ENCODE measurements at places on chromosomes 12 and 14. TPM values are rescaled to one million over a fixed set of nuclear protein-coding genes. Genes with fewer than 3 reads are reported as not detected.

CHST11 gene
- total RNA-seq: 15.5 TPM

FOXG1 gene
- total RNA-seq: 0.29 TPM

PTPRO gene
- 2.0 TPM for total RNA-seq

NKX2-8 gene
- total RNA-seq: not detected

FOXA1 gene
- 0.20 TPM for total RNA-seq

SMOC1 gene
- 2.4 TPM for total RNA-seq

OR6S1 gene
- total RNA-seq: not detected

DNA sequence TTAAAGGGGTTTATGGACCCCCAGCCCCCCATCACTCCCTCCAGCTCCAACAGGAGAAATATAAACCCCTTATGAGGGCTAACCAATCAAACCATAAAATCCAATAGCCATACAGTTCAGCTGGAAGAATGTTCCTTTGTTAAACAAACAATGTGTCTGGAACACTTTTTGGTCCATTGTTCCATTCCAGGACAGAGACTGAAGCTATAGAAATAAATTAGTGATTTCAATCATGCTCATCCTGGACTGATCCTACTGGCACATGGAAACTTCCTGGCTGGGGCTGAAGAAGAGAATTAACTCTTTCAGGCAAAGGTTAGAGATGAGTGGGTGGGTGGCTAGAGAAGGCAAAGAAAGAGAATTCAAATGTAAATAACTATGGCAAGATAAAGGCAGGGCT, 63.4 kb downstream of the ANO2 start:
- no peak for DNase-seq
- H3K4me3 ChIP-seq: no peak overlapping the region
- no peak overlapping the region for H3K27ac ChIP-seq
- no peaks in the 10 kb centered on the region for H3K4me1 ChIP-seq
- H3K27me3 ChIP-seq: no peaks in the 10 kb centered on the region

- H3K36me3 ChIP-seq: no peaks in the 10 kb centered on the region
- peaks cover 9% of the 10 kb centered on the region for H3K4me1 ChIP-seq
- no peak for DNase-seq
Observed at GRCh38 chr14:99729991-99730875, 46.1 kb downstream of the CYP46A1 start.

GRCh38 chr14:102822311-102822863, 45.1 kb downstream of the TRAF3 start:
- no peak for DNase-seq
- no peak overlapping the region for H3K4me3 ChIP-seq
- H3K27me3 ChIP-seq: no peaks in the 10 kb centered on the region
- no peaks in the 10 kb centered on the region for H3K36me3 ChIP-seq
- peaks cover 10% of the 10 kb centered on the region for H3K4me1 ChIP-seq

DNA sequence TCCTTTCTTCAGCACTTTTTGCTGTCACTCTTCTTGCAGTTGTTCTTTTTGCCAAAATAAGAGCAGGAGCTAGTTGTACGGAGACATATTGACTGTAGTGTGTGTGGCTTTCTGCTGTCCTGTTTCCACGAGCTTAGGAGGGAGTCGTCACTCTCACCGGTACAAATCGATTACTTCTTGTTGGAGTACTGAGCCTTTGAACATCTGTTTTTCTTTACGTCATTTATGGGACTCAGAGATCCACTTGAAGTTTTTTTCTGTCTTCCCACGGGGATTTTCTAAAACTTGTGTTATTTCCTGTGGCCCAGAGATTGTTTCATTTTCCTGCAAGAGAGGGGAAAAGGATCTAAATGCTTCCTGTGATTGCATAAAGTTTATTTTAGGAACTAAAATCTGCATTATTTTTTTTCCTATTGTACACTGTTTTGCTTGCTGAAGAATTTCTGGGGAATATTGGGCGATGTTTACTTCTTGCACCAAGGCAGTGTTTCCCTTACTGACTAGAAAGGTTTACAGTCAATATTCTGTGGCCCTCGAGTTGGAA, 199.8 kb upstream of the ARHGAP5 start:
- H3K4me3 ChIP-seq: no peak overlapping the region
- H3K27me3 ChIP-seq: no peaks in the 10 kb centered on the region
- H3K4me1 ChIP-seq: no peaks in the 10 kb centered on the region
- H3K36me3 ChIP-seq: no peaks in the 10 kb centered on the region

GRCh38 chr14:96783043-96783914, 13.9 kb upstream of the VRK1 start:
- H3K4me3 ChIP-seq: no peak overlapping the region
- H3K4me1 ChIP-seq: no peaks in the 10 kb centered on the region
- H3K27me3 ChIP-seq: no peaks in the 10 kb centered on the region

DNA sequence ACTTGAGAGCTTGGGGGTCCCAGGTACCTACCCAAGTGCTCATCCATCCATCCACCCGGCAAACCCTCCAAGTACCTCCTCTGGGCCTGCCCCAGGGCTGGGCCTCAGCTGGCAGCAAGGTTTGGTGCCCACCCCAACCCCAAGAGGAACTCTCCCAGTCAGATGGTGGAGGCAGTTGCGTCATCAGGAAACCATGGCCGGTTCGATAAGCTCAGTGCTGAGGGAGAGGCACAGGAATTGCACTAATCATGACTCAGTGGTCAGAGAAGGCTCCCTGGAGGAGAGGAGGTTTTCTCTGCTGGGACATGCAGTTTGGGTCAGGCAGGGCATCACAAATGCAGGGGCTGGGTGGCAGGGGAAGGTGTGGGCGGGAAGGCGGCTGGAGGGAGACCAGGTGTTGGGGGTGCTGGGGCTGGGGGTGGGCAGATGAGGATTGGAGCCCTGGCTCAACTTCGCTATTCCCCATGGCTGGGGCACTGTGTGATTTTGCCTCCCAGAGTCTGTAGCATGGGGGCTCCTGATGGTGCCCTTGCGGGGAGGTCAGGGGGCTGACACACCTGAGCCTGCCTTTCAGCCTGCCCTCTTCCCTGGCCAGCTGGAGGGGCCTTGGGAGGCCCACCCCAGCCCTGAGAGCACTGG, 32.2 kb downstream of the SH2B3 start:
- DNase-seq: no peak
- H3K27ac ChIP-seq: no peak overlapping the region
- no peaks in the 10 kb centered on the region for H3K27me3 ChIP-seq
- no peaks in the 10 kb centered on the region for H3K36me3 ChIP-seq
- H3K4me1 ChIP-seq: peaks cover 39% of the 10 kb centered on the region

GRCh38 chr12:105587237-105587636, 256.7 kb downstream of the C12orf75 start:
- H3K27ac ChIP-seq: no peak overlapping the region
- no peak overlapping the region for H3K4me3 ChIP-seq
- H3K36me3 ChIP-seq: no peaks in the 10 kb centered on the region
- no peaks in the 10 kb centered on the region for H3K4me1 ChIP-seq
- no peak for DNase-seq
- no peaks in the 10 kb centered on the region for H3K27me3 ChIP-seq

GRCh38 chr12:4809449-4810218, 89.4 kb downstream of the GALNT8 start:
- no peak overlapping the region for H3K27ac ChIP-seq
- no peak for DNase-seq
- peaks cover 18% of the 10 kb centered on the region for H3K27me3 ChIP-seq
- no peaks in the 10 kb centered on the region for H3K36me3 ChIP-seq

- H3K36me3 ChIP-seq: no peaks in the 10 kb centered on the region
- no peak overlapping the region for H3K4me3 ChIP-seq
- DNase-seq: no peak
- H3K4me1 ChIP-seq: no peaks in the 10 kb centered on the region
- H3K27ac ChIP-seq: no peak overlapping the region
Observed at GRCh38 chr14:22304326-22304725, 284.7 kb downstream of the DAD1 start.

DNA sequence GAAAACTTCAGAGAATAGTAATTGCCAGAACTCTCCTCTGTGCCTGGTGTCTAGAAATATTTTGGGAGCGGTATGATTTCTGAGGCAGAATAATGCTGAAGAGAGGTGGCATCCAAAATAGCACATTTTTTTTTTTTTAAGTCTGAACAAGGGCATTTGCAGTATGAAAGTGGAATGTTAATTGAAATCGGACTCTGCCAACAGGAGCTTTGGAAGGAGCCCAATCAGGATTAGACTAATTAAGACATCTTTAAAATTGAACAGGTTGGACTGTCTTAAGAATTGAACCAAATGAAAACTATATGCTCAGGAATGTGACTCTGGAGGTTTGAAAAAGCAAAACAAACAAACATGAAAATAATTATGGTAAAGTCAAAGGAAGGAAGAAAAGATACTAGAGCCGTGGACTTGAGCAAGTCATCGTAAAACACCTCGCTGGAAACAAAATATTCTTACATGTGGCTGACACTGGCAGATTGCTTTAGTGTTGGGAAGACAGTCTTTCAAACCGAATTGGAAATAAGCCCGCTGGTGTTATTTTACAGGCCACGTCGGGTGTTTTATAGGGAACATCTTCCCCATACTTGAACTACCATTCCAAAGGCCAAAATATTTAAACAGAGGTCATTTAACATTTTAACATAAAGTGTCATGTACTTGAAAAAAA, 436.3 kb downstream of the VRK1 start:
- DNase-seq: no peak
- H3K36me3 ChIP-seq: no peaks in the 10 kb centered on the region
- no peak overlapping the region for H3K4me3 ChIP-seq
- no peaks in the 10 kb centered on the region for H3K4me1 ChIP-seq

DNA sequence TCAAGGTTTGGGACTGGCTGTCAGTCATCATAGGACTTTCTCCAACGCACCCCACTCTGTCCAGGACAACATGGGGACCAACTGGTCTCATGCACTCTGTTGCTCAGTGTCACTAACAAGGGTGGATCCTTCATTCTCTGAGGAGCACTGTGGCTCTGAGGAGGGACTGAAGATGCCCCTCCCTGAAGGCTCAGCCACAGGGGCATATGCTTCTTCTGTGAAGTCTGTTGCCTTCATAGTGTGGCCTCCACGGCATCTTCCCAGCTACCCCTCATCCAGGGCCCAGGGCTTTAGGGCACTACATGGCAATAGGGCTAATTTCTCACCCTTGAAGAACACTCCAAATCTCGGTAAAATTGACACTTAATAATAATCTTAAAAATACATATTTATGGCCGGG, 14.3 kb upstream of the IFI27L2 start:
- DNase-seq: peak; percentile 41
- no peak overlapping the region for H3K4me3 ChIP-seq
- H3K27me3 ChIP-seq: no peaks in the 10 kb centered on the region
- no peaks in the 10 kb centered on the region for H3K36me3 ChIP-seq

DNA sequence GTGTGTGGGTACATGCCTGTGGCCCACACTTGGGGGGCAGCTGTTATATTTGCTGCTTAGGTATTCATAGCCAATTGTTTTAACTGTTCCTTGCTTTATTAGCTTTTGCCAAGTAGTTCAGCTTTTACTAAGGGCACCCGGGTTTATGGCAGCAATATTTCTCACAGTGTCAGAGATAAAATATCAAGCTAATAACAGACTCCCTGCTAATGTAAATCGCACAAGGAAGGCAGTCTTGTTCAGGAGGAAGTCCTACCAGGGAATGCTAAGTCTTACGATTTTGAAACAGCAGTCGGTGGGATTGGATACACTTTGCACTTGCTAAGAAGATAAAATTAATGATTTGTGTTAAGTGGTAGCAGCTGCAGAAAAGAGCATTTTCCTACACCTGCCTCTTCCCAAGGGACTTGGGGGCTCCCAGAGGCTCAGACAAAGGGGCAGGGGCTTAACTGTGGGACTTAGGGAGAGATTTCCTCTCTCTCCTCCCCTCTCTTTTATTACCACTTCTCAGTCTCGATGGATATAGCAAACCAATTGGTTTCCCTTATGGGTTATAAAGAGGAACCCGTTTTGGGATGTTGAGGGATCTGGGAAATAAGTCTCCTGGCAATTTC, 175.1 kb downstream of the NRXN3 start:
- no peaks in the 10 kb centered on the region for H3K27me3 ChIP-seq
- DNase-seq: no peak
- H3K36me3 ChIP-seq: no peaks in the 10 kb centered on the region
- no peaks in the 10 kb centered on the region for H3K4me1 ChIP-seq
- no peak overlapping the region for H3K4me3 ChIP-seq

DNA sequence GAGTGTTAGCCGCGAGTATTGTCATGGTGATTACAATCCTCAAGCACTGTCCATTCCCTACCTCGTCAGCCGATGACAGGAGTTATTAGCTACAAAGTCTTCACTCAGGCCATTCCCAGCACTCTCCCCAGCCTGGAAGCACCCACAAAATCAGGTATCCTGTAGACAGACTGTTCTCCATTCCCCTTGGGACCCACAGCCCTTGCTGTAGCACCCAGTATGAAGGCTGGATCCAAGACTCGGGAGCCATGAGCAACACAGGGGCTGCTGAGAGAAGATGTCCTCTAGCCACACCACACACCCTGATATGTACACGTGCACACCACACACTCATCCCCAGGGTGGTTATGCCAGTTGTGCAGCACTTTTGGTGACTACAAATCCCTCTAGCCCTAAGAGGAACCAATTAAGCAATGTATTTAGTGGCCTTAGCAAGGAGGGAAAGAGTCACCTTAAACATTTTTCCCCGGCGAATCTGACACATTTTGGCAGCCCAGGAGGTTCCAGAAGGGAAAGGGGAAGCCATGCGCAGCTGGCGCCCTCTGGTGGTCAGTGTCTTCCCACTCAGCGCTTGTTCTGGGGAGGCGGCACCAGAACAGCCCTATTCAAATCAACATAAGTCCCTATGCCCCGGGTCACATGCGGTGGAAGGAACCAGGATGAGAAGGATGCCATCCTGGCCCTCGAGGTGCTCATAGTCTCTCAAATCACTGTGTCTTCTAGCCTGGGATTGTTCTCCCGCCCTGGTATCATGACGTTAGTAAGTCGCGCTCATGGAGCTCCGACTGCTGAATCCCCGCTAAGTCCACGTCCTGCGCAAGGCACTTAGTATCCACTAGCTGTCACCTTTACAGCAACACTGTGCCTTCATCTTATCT, 96.9 kb downstream of the GCH1 start:
- DNase-seq: peak; percentile 70
- H3K27me3 ChIP-seq: no peaks in the 10 kb centered on the region
- peaks cover 15% of the 10 kb centered on the region for H3K4me1 ChIP-seq
- no peaks in the 10 kb centered on the region for H3K36me3 ChIP-seq
- no peak overlapping the region for H3K4me3 ChIP-seq
- H3K27ac ChIP-seq: no peak overlapping the region

DNA sequence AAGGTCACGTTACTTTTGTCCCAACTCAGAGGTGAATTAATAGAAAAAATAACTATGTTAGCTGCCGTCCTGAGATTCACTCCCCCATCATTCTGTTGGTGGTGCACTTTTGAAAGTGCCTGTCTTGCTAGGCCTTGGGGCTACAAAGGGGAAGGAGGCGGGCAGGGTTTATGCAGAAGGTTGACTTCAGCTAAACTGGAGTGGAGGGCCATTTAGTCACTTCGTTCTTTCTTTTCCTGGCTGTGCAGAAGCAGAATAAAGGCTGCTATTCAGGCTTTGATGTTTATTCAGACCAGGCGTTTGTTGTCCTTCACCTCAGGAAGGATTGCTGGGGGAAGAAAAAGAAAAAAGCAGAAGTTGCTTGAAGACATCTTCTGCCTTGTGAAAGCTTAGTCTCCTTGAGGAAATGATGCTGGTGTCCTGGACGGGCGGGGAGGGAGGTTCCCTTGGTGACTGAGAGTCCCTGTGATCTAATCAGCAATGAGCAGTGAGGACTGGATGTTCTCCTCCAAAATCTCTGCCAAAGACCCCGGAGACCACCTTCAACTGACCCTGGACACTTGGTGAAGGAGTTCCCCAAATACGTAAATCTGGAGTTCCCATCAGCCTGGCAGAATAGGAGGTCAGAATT, 4.0 kb downstream of the GLT1D1 start:
- H3K27me3 ChIP-seq: peaks cover 18% of the 10 kb centered on the region
- H3K4me1 ChIP-seq: no peaks in the 10 kb centered on the region
- no peak overlapping the region for H3K27ac ChIP-seq
- DNase-seq: no peak
- no peaks in the 10 kb centered on the region for H3K36me3 ChIP-seq
- no peak overlapping the region for H3K4me3 ChIP-seq

GRCh38 chr12:108214486-108214885, 85.4 kb downstream of the WSCD2 start:
- DNase-seq: no peak
- H3K4me1 ChIP-seq: peaks cover 4% of the 10 kb centered on the region
- H3K4me3 ChIP-seq: no peak overlapping the region
- no peak overlapping the region for H3K27ac ChIP-seq
- no peaks in the 10 kb centered on the region for H3K27me3 ChIP-seq

All from H1 (cell line).